ENCODE measurements at places on chromosomes 3 and 15.

GRCh38 chr15:92665100-92665555 is 9.6 kb upstream of the FAM174B start:
- no peak for DNase-seq

DNA sequence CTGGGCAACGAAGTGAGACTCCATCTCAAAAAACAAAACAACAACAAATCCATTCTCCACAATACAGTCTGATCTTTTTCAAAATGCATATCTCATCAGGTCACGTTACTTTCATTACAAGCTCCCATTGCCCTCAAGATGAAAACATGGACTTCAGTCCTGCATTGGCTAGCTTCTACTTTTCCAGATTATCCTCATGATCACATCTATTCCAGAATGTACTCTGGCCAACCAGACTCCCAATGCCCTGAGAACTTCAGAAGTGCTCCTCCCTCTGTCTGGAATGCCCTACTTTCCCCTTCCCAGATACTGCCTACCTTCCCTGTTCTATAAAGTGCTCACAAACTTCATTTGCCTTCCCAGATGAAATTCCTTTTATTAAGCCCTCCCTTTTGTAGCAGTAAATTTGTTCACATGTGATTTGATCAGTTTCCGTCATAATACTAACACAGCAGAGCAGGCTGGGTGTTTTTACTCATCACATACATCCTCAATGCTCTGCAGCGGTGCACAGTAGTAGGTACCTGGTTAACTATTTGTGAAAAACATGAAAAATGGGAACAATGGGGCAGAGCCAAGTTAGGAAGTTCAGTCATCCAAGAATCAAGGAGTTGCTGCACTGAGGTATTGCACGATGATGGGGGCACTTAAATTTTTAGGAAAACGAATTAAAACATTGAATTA is 5.3 kb downstream of the RPL22L1 start:
- no peak for DNase-seq

- DNase-seq, result no peak
Measured at GRCh38 chr3:11339541-11339940, 67.3 kb downstream of the ATG7 start.

DNA sequence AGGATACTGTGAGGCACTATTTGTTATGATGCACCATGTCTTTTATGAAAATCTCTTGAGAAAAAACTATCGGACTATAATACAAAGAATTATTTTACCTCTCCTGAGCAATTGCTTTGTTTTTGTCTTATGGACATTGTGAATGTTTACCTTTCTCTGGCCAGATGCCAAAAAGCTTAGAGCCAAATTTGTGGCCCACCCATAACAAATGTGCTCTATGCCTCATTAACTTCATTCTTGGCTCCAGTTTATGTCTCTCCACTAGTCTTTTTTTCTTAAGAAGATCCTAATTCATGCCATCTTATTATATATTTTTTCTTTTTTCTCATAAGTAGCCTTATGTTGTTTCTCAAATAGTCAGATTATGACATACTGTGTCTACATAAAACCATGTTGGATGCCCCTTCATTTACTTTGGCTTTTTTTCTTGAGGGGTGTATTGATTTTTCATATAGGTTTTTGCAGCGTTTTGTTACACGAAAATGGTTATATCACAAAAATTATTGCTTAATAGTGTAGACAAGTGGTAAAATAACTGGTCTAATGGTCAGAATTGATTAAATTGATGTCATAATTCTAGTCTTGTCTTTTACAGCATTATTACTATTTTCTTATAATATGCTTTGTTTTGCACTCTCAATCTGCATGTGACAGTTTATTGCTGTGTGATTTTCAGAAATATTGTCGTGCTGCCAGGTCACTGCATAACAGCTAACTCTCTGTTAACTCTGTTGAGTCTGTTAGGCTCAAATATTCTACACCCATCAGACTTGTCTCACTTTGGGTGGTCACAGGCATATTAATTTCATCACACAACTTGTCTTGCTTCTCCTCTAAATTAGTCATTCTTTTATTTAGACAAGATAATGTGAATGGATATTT is 18.2 kb downstream of the SENP8 start:
- no peak for DNase-seq

GRCh38 chr3:53255423-53255774 is 423 bp downstream of the TKT start:
- DNase-seq, result no peak

DNA sequence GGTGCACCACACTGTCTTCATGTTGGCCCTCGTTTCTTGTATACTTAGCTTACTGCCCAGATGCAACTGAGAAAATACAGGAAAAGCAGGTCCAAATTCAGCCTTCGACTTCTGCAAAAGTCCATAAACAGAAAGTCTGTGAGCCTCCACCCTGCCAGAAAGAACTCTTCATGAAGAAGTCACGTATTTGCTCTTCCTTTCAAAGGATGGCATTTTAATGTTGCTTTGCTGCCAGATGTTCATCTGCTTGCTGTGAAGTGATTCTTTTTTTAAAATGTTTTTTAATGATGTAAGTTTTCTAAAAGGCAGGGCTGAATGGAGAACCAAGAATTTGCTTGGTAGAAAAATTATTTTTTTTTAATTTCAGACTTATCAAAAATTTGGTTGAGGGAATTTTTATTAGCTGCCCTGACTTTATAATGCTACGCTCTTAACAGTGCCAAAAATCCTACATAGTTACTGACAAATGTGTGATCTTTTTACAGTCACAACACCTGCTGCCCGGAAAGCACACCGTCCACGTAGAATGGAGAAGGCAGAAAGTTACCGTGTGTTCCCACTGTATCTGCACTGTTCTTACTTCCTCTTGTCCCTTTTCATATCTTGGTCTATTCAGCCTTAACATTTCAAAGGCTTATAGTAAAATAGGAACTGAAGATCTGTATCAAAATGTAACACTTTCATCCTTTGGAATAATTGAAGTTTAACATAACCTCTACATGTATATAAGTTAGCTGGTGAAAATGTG is 136.3 kb downstream of the LRRC28 start:
- DNase-seq, result no peak

DNA sequence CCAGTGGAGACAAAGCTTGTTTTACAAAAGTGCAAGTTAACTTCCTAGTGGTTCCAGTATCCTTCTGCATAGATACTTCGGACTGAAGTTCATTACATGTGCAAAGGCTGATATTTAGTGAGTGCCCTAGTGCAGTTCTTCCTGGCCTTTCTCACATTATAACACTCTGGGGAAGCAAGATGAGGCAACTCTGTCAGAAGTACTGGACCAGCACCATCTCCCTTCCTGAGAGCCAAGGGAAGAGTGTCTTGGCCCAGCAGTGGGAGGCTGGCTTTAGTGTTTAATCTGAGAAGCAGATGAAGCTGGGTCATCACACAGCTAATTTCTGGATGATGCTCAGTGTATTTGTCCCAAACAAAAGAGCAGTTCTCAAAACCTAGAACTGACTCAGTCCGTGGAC is 397.7 kb downstream of the CACNA2D3 start:
- DNase-seq, result no peak

- DNase-seq, result no peak
Measured at GRCh38 chr3:159668990-159669476, 319.6 kb upstream of the IL12A start.

DNA sequence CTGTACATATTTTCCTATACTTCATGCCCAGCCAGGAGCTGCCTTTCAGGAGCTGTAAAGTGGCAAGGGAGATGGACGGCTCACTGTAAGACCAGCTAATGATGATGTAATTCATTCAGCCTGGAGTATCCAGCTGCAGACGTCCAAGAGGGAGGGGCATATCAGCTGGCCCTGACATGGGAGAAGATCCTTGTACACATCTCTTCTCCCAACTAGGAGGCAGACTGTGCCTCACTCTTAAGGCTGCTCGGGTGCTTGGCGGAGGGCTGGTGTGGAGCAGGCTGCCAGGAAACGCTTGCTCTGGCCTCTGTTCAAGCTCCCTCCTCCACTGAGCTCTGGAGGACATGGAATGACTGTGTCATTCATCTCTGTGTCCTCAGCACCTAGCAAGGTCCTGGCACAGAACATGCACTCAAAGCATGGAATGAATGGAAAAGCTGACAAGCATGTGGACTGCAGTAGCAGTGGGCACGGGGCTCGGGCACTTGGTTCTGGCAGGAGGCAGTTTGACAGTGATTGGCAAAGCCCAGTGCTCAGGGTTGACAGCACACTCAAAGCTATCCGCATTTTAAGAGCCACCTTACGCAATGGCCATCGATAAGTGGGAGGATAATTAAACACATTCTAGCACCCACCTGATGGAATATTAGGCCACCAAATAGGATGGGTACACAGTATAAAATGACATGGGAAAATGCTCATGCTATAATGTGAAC is 72.4 kb downstream of the TBC1D2B start:
- DNase-seq, result no peak

DNA sequence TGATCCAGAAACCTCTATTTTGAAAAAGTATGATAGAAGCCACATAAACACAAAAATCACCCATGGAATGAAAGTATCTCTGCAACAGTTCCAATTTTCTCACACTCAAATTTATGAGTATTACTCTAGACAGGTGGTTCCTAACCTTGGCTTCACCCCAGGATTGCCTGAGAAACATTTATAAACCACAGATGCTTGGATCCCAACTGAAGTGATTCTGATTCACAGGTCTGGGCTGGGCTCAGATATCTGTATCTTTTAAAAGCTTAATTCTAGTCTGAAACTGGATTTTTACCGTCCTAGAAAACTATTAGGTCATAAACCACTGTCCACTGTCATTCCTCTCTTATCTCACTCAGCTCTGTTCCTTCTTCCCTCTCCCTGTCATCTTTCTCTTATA is 7.4 kb upstream of the SST start:
- DNase-seq, result no peak

- no peak for DNase-seq
Measured at GRCh38 chr3:107861904-107862303, 228.9 kb downstream of the CD47 start.

GRCh38 chr15:81060907-81061306 is 60.2 kb downstream of the TLNRD1 start:
- no peak for DNase-seq

DNA sequence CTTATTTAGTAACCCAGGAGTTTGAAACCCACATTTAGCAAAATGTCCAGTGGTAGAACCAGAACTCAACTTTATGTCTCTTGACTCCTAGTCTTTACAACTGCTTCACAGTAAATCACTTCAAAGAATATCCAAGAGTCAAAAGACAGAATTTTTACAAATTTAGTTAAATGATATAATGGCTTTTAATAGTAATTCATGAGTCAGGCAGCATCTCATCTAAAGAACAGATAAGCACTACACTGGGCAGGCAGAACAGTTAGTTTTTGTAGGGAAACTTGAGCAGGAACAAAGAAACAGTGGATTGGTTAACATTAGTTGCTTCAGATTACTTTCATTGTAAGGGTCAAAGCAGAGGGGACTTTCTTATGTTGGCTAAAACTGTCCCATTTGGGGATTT is 120.2 kb downstream of the NEO1 start:
- DNase-seq, result no peak

GRCh38 chr3:10344147-10344943 is 23.4 kb upstream of the SEC13 start:
- DNase-seq, result no peak

GRCh38 chr3:187812496-187812895 is 67.2 kb upstream of the BCL6 start:
- no peak for DNase-seq

DNA sequence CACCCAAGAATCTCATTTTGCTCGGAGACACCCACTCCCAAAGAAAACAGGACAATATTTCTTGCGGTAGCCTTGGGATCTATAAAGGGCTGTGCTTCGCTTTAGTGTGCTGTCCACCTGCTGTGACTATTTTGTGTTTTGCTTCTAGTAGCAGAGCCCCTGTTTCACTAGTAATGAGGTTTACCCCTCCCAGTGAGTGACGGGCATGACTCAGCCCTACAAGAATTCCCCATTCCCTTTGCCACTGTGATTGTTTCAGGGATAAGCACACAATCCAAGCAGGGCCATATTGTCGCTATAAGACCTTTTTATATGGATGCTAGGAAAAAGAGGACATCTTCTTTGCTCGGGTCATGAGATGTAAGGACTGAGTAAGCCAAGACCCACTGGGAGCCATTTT is 62.5 kb upstream of the FOXB1 start:
- no peak for DNase-seq
